ENCODE measurements at places on chromosomes 4 and X.

GRCh38 chrX:11968991-11969390 is 169.3 kb upstream of the FRMPD4 start:
- DNase-seq: no peak

GRCh38 chrX:28625223-28625622 is 38.0 kb downstream of the IL1RAPL1 start:
- no peak for DNase-seq

DNA sequence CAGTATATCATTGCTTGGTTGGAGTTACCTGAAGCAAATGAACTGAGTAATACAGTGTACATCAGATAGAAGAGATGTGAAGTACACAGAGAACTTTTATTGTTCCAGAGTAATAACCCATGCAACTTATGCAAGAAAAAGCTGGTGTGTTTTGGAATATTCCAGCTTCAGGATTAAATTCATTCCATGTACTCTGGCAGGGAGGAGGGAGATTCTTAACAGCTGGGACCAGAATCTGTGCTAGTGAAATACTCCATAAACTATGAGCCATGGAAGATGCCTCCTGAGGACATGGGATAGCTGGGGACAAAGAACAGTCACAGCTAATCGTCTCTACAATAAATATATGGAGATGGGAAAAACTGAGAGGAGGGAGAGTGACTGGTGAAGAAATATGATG is 101.6 kb upstream of the OTUD4 start:
- no peak for DNase-seq

GRCh38 chr4:149113804-149114430 is 671.7 kb upstream of the NR3C2 start:
- DNase-seq: no peak

- no peak for DNase-seq
These were observed 129.5 kb downstream of the PABPC4L start for GRCh38 chr4:134072137-134072536.

GRCh38 chr4:96471956-96472867 is 632.3 kb downstream of the PDHA2 start:
- no peak for DNase-seq

DNA sequence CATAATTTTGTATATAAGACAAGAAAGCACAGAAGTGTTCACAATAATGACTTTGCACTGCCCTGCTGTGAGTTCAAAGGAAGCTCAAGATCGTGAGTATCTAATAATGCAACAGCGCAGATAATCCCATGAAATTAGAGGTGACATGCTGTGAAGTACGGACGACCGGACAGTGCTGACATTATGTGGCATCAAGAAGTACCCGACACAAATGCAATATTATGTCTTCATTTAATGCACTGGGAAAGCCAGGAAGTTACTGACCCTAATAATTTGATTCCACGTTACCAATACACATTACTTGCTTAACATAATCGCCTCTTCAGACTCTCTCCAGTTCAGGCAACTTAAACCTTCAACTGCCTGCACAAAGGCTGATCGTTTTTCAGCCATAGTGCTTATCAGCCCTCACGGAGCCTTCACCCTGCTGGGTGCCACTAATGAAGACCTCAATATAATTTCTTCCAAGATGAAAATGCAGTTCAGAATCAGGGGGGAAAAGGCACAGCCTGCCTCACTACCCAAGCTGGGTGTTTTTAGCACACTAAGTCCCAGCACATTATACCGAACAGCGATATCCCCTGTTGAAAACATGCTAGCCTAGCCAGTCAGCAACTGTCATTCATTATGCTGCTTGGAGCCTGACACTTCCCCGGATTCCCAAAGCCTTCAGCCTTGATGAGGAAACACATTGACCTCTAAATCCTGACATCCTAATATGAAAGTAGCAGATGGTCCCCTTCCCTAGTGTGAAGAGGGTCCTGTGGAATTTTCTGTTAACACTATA is 56.1 kb downstream of the SLC7A11 start:
- DNase-seq: no peak

DNA sequence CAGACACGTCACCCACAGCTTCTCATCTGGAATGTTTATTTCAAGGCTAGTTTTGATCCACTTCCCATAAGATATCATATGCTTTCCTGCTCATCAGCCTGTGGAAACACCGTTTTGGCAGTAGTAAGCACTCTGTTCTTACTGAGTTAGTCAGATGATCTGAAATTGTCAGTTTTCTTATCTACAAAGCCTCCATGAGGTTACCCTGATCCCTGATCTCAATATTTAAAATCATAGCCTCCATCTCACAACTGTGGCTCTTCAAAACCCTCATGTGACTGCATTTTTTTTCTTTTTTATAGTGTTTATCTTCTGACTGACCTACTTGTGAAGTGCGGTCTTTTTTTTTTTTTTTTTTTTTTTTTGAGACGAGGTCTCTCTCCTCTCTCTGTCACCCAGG is 22.7 kb downstream of the BST1 start:
- DNase-seq: peak; percentile 12

GRCh38 chr4:165133150-165133549 is 20.5 kb upstream of the TMEM192 start:
- no peak for DNase-seq

GRCh38 chr4:171947400-171947799 is 134.2 kb downstream of the GALNTL6 start:
- no peak for DNase-seq

DNA sequence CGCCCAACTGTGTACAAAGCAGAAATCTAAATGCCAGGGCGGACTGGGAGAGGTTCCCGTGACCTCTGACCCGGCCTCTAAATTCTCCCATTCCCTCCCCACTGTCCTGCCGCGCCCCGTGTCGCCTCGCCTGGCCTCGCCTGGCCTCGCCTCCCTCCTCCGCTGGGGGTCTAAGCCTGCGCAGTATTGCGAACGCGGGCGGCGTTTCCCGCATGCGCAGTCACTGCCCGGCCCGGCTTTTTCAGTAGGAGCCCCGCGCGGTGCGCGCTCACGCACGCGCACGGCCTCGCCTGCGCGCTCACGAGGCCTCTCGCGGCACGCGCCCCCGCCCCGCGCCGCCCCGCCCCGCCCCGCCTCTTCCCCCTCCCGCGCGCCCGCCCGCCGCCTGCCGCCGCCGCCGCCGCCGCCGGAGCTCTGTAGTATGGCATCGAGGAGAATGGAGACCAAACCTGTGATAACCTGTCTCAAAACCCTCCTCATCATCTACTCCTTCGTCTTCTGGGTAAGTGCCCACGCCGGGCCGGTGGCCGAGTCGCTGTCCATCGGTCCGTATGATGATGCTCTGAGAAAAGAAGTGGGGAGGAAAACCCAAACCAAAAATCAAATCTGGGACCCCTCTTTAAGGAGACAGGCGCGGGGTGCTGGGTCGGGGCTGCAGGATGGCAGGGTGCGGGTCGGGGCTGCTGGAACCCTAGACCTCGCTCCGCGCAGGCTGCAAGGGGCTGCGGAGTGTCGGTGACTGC is at the start of gene TSPAN7:
Gene TSPAN7 (plus strand): TSS at position 417 of the 743 bp plus-strand sequence. CDS start 5 bp downstream, at position 422.
- peak; percentile 48 for DNase-seq

DNA sequence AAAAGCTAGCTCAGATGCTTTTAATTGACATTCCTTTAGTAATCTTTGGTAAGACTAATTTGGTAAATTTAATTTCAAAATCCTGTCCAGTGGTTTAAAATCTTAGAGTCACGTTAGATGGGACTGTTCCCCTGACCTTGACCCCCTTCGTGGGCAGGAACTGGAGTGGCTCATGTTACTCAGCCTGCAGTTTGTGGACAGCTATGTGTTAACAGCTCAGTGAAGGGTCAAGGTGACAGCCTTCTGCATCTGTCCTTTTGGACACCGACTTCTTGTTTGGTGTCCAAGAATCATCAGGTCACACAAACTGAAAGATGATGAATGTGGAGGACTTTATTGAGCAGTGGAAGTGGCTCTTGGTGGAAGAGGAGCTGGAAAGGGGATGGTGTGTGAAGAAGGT is 2.9 kb downstream of the ARSF start:
- DNase-seq: no peak

DNA sequence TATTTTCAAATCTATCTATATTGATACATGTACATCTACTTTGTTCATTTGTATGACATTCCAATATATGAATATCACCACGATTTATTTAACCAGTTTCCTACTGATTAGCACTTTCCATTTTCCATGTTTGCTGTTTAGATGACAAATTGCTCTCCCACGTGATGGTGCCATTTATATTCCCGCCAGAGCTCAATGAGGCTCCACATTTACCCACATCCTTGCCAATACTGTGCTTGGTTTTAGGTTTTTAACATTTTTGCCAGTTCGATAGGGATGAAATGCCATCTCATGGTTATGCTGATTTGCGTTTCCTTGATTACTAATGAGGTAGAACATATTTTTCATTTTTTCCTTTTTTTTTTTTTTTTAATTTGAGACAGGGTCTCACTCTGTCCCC is 86.7 kb upstream of the TRIM2 start:
- no peak for DNase-seq

DNA sequence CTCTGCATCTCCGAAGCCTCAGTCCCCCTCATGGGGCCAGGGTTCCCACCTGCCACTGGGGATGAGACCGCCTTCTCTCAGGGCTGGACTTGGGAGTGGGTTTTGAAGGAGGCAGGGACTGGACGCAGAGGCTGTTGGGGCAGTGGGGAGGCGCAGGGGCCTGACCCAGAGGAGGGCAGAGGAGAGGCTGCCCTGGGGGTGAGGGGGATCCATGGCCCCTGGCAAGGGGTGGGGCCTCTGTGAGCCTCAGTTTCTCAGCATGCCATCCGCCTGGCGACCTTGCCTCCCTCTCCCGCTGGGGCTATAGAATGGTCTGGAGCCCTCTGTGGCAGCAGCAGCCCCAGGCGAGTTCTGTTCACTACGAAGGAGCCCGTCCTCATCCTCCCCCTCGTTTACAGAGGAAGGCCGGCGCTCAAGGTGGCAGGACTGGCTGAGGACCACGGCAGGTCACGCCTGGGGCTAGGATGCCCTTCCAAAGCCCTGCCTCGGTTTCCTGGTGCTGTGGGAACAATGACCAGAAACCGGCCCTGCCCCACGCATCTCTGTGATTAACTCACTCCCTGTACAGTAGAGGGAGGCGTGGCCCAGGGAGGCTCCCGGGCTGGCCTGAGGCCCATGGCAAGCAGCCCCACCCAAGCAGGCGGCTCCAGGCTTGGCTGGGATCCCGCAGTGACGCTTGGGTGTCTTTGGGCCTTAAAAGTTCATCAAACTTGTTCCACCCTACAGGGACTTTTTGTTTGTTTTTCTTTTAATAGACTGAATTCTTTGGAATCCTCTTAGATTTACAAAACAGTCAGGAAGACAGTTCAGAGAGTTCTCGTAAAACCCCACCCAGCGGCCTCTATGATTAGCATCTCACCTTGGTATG is 16.0 kb upstream of the SH3TC1 start:
- DNase-seq: no peak

DNA sequence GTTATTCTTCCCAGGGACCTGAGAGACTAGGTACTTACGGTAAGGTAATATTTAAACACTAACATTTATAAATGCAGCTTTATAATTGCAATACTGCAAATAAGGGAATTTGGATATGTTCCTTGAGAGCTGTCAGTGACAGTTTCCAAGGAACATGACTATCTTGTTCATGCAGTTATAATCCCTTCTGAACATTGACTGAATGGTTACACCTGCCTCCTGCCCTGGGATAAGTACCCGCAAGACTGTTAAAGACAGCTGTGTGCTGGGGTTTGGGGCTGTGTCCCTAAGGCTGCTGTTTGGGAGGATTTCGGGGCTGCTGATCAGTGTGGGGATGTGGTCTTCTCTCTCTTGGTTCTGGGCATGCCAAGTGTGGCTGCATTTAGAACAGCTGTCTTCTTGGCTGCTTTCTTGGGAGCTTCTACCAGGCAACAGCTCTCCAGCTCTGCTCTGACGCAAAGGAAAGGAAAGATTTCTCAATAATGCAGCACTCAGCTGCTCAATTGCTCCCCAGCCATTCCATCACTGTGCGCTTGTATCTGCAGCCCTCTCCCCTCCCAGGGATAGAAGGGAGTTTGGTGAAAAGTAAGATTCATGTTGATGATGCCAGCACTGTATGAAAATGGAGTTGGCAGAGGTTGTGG is 298.8 kb upstream of the TAPT1 start:
- no peak for DNase-seq

DNA sequence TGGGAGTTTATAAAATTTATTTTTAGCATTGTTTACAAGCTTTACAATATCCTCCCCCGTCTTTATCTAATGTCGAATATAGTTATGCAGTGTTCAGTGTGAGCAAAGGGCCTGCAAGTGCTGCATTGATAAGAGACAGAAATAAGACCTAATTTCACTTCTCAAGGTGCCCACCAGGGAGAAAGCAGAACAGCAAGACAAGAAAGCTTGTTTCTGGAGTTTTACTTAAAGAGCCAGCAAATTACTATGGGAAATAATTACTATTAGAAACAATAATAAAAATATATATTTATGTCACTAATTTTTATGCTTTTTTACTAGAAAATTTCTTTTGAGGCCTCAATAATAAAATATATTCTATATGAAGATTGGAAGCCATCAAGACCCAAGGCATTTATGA is 2677.7 kb downstream of the ARAP2 start:
- no peak for DNase-seq

DNA sequence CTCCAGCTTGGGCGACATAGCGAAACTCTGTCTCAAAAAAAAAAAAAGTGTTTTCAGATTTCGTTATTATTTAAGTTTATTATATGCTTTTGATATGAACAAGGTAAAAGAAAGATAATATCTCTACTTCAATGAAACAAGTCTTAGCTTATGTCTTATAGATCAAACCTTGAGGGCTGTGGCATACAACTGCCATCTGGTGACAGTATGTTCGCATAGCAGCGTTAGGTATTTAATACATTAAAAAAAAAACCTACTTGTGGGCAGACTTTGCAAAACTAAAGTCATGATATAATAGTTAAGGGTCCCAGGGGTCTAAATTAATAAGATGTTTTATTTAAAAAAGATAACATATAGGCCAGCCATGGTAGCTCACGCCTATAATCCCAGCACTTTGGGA is 161.2 kb upstream of the AMOT start:
- no peak for DNase-seq

- DNase-seq: no peak
These were observed 152.6 kb upstream of the SLC4A4 start for GRCh38 chr4:71186257-71186565.

DNA sequence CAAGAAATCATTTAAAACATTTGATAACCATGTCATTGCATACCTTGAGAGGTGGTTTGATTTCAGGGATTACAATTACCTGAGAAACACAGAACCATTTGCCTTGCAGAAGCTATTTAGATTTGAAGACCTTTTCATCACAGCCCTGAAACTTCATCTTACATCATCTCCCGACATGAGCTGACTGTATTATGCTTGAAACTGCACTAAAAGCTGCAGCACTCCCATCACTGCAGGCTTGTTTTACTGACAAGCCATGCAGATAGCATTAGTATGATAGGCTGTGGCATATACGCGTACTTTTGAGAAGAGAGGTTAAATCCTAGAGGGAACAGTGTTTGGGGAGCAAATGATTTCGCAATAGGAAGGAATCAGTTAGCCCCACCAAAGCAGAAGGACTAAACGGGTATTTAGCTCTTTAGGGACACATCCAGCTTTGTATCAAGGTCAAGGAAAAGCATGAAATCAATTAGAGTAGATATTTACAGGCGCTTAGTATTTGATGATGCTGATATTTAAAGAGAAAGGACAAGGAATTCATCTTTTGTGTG is 133.2 kb upstream of the DIAPH2 start:
- no peak for DNase-seq

- DNase-seq: no peak
These were observed 243.4 kb downstream of the AR start for GRCh38 chrX:67787196-67787595.

- DNase-seq: no peak
These were observed 148.6 kb downstream of the GC start for GRCh38 chr4:71635139-71635748.

Measured in CD4-positive, alpha-beta T cell (primary cell).